ENCODE measurements at places on chromosomes 3 and 15.

DNA sequence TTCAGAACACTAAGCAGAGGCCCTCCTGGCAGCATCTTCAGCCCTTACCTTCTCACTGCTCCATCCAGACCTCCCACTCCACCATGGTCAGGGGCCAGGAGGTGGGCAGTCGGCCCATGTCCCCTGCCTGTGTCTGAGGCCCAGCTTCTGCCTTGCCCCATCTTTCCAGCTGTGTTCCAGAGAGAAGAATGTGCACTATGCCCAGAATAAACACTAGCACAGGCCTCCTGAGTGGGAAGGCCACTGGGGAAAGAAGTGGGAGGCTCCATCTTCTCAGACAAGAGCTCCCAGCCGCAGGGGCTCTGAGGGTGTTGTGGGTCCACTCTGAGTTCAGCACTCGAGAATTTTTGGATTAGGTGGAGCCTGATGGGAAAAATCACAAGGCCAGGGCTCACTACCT, 44.5 kb downstream of the ADCY5 start:
- no peak for DNase-seq

DNA sequence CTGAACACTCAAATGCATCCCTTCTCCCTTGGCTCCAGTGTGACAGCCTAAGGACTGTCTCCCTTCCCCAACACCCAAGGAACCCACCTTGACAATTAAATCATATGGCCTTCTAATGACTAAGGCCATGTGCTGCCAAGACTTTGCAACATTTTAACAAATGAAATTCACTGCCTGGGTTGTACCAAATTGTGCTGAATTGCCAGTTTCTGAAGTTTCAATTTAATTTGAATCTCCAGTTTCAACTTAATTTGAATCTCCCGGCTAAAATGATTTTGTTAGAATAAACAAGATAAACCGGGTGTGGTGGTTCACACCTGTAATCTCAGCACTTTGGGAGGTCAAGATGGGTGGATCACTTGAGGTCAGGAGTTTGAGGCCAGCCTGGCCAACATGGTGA, 72.4 kb upstream of the RAP2B start:
- DNase-seq, result no peak

GRCh38 chr3:71733319-71733718, 8.1 kb upstream of the EIF4E3 start:
- no peak for DNase-seq

DNA sequence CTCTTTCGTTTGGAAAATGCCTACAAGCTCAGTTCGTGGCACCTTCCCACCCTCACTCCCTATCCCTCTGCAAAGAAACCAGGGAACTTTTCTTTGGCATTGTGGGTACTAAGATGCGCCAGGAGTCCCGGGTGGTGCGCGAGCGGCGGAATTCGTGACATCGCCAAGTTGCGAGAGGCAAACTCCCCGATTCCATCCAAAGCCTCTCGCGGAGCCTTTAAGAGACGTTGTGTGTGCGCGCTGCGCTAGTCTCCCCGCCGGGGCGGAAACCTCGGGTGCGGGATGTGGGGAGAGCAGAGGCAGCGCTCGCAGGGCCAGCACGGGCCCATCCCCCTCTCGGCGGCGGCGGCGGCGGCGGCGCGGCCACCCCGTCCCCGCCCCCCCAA, 443 bp upstream of the NR2F2 start:
- DNase-seq, result no peak

- no peak for DNase-seq
These were observed 615.2 kb upstream of the TGFBR2 start for GRCh38 chr3:29991198-29991597.

DNA sequence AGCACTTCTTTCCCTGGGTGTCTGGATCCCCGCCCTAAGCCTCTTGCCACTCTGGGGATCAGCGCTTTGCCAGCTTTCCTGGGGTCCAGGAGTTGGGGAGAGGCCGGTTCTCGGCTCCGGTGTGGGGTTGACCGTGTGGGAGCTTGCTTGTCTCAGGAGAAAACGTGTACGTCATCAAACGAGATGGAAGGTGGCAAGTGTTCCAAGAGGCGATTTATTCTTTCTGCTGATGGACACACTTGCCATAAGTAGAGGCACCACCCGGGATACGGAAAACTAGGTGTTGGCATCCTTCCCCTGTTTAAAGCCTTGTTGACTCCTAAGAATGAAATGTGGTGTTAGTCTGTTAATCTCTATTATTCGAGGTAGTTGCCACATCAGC, 295 bp downstream of the ZWILCH start:
- DNase-seq, result no peak

GRCh38 chr15:85762039-85762755, 32.5 kb downstream of the KLHL25 start:
- no peak for DNase-seq

DNA sequence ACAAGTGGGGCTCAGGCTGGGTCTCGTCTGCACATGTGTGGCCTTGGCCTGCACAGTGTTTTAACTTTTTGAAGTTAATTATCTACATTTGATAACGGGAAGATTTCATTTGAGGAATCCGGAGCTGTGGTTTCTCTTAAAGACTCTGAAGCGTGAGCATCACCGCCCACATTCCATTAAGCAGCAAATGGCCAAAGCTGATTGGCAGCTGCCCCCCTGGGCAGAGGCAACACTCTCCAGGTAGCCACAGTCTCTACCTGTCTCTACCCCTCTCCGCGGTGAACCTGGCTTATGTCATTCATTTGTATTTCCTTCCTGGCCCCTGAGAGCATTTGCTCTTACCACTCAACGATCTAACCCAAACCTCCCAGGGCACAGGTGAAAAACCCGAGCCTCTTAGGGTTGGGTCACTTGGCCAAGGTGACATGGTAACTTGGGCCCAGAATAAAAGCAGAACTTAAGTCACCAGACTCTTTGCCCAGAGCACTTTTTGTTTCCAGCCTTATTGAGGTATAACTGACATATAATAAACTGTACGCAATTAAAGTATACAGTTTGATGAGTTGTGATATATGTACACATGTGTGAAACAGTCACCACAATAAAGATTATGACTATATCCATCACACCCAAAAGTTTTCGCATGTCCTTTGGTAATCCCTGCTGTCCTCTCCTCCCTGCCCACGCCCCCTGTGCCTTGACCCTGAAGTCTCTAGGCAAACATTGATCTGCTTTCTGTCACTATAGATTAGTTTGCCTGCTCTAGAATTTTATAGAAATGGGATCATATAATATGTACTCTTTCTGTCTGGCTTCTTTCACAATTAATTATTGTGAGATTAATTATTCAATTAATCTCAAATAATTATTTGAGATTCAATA, 245.7 kb upstream of the HES1 start:
- DNase-seq, result no peak

Measured in stimulated activated CD4-positive, alpha-beta T cell treated with anti-CD3 and anti-CD28 coated beads, TNF-alpha, amount 100 ng/mL, for 24 hours (primary cell).